Activated naive CD8-positive, alpha-beta T cell treated with anti-CD3 and anti-CD28 coated beads, Interleukin-2, amount 50 U/mL, for 24 hours (primary cell): ENCODE measurements at places on chromosomes 2 and 18.

DNA sequence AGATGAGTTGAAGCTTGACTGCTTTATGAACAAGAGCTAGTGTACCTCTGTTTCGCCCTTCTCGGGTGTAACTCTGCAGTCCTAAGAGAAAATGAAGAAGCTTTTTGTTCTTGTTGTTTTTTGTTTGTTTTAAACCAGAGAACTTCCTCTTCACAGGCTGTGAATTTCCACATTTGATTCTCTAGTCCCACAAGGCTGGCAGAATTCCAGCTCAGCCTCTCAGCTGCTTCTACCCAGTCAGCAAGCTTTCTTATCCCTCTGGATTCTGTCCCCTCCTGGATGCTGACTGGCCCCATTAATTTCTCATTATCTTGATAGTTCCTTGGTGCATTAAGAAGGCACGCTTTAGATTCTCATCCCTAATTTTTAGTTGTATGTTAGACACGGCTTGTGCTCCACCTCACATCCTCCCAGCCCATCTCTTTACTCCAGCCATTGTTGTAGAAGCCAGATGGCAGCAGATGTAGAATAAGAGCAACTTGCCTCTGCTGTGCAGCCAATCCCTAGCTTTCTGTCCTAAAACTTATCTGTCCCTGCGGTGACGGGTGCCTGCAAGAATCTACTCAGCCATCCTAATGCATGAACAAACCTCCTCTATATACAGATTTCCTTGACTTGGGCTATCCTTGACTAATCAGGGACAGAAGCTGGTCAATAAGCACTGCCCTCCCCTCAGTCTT, 12.3 kb upstream of the RESP18 start:
- DNase-seq = no peak
- no peaks in the 10 kb centered on the region for H3K4me1 ChIP-seq
- no peaks in the 10 kb centered on the region for H3K36me3 ChIP-seq
- no peak overlapping the region for H3K4me3 ChIP-seq
- H3K27me3 ChIP-seq = peaks cover 37% of the 10 kb centered on the region

- H3K27me3 ChIP-seq = peaks cover 4% of the 10 kb centered on the region
- peak overlapping the region; percentile 98 for H3K27ac ChIP-seq
- H3K36me3 ChIP-seq = peaks cover 43% of the 10 kb centered on the region
- H3K4me1 ChIP-seq = peaks cover 64% of the 10 kb centered on the region
- peak overlapping the region; percentile 93 for H3K4me3 ChIP-seq
Observed at GRCh38 chr2:190882856-190883582, 2.4 kb downstream of the GLS start.

GRCh38 chr2:11683476-11683875, 13.5 kb upstream of the NTSR2 start:
- no peak overlapping the region for H3K4me3 ChIP-seq
- H3K27ac ChIP-seq = no peak overlapping the region
- peaks cover 6% of the 10 kb centered on the region for H3K4me1 ChIP-seq

- H3K27me3 ChIP-seq = no peaks in the 10 kb centered on the region
- H3K36me3 ChIP-seq = peaks cover 2% of the 10 kb centered on the region
- H3K4me1 ChIP-seq = peaks cover 31% of the 10 kb centered on the region
- DNase-seq = no peak
Observed at GRCh38 chr2:213286161-213286560, 1.9 kb downstream of the SPAG16 start.

- peaks cover 4% of the 10 kb centered on the region for H3K36me3 ChIP-seq
- DNase-seq = no peak
- H3K27me3 ChIP-seq = no peaks in the 10 kb centered on the region
- no peak overlapping the region for H3K4me3 ChIP-seq
- H3K27ac ChIP-seq = no peak overlapping the region
Observed at GRCh38 chr2:9558948-9559381, 3.3 kb upstream of the ADAM17 start.

- H3K27ac ChIP-seq = no peak overlapping the region
- no peaks in the 10 kb centered on the region for H3K36me3 ChIP-seq
- DNase-seq = no peak
- no peak overlapping the region for H3K4me3 ChIP-seq
Observed at GRCh38 chr18:42446195-42446594, 491.2 kb downstream of the PIK3C3 start.

- no peaks in the 10 kb centered on the region for H3K27me3 ChIP-seq
- DNase-seq = no peak
- no peak overlapping the region for H3K27ac ChIP-seq
- no peaks in the 10 kb centered on the region for H3K36me3 ChIP-seq
- peaks cover 56% of the 10 kb centered on the region for H3K4me1 ChIP-seq
Observed at GRCh38 chr2:144354953-144355352, 165.0 kb downstream of the ZEB2 start.

DNA sequence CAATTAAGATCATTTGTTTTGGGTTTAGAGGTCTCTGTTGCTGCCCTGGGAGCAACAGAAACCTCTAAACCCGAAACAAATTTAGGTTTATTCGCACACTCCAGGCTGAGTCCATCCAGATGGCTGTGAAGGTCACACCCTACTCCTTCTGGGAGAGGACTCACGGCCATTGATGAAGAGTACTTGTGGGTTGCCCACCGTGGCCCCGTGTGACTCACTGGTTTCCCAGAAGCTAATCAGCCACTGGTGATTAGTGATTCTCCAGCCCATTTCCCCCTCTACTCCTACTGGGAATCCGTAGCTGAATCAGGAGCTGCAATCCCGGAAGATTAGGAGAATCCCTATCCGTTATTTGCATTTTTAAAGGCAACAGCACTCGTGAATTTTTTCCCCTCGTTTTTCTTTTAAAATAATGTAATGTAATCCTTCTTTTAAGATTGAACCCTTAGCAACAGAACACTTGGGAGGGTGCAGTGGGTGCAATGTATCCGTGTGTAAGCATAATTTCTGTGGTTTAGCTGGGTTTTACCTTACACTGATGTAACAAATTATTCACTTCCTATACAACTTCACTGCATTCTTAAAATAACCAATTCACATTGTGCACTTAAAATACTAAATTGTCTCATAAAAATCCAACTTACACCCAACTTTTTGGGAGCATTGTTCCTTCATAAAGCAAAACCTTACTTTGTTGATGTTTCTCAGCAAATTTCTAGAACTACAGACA, 27.5 kb upstream of the EPAS1 start:
- no peaks in the 10 kb centered on the region for H3K36me3 ChIP-seq
- H3K4me3 ChIP-seq = no peak overlapping the region

- no peak overlapping the region for H3K27ac ChIP-seq
- no peaks in the 10 kb centered on the region for H3K4me1 ChIP-seq
- no peak for DNase-seq
- no peak overlapping the region for H3K4me3 ChIP-seq
- H3K36me3 ChIP-seq = no peaks in the 10 kb centered on the region
Observed at GRCh38 chr2:186629250-186629996, 39.6 kb downstream of the ITGAV start.

DNA sequence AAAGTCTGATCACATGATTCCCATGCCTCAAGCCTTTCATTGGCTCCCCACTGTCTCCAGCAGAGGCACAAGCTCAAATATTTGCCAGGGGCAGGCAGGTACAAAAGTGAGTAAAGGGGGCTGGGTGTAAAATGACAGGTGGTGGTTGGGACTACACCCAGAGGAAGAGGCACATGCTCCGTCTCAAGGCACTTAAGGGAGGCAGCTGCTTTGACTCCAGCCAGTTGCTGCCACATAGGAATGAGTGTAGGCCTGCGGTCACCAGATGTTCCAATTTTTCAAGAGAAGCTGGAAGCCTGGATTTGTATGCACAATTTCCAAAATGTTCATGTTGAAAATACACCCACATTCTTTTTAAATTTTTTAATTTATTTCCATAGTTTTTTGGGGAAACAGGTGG, 164.4 kb downstream of the UPP2 start:
- no peak overlapping the region for H3K27ac ChIP-seq
- no peaks in the 10 kb centered on the region for H3K4me1 ChIP-seq
- H3K36me3 ChIP-seq = no peaks in the 10 kb centered on the region

DNA sequence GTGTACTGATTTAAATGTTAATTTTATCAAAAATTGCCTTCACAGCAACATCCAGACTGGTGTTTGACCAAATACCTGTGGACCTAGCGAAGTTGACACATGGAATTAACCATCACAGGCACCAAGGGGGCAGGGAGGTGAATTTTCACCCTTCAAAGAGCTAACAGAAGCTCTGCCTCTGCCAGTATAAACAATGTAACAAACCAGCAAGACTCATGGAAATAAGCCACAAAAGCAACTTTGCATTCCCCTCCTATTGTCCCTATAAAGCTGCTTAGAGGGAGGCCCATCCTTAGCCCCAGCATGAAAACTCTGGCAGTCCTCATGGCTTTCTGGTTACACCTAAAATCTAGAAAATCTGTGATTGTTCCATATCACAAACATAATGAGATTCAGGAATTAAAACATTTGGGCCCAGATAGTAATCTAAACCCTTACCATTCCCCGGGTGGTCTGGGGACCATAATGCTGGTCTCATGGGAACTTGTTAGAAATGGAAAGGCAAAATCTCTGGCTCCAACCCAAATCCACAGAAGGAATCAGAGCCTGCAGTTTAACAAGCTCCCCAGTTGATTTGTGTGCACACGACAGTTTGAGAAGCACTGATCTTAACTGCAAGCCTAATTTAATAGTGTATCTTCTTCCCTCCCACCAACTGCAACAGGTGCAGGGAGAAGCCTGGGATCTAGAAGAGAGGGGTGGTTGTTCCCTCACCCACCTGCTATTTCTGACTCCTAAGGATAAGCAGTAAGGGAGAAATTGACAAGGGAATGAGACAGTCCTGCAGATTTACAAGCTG, 23.1 kb downstream of the SERPINB11 start:
- H3K27me3 ChIP-seq = peaks cover 4% of the 10 kb centered on the region
- no peak overlapping the region for H3K4me3 ChIP-seq
- H3K36me3 ChIP-seq = no peaks in the 10 kb centered on the region

GRCh38 chr2:106607371-106607770, 120.2 kb downstream of the CD8B2 start:
- H3K27ac ChIP-seq = no peak overlapping the region
- H3K27me3 ChIP-seq = peaks cover 10% of the 10 kb centered on the region
- H3K4me3 ChIP-seq = no peak overlapping the region

DNA sequence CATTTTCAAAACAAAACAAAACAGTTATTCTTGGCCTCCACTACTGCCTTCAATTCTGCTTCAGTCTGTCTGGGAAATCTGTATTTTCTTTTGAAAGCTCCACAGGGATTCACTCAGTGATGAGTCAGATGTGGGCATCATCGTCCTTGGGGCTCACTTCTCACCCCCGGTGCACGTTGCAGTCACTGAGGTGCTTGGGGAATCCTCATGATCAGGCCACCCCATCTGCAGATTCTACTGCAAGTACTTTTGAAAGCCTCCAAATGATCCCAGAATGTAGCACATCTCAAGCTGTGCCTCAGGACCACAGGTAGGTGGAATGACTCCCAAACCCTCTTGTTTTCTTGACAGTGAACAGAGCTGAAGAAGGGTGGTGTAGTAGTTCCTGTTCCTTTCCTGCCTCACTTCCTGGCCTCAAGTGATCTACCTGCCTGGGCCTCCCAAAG, 34.3 kb downstream of the LPIN2 start:
- peak; percentile 42 for DNase-seq
- H3K36me3 ChIP-seq = peaks cover 10% of the 10 kb centered on the region
- H3K4me3 ChIP-seq = peak overlapping the region; percentile 71

GRCh38 chr18:10217211-10217610, 237.2 kb upstream of the APCDD1 start:
- peaks cover 2% of the 10 kb centered on the region for H3K4me1 ChIP-seq
- H3K36me3 ChIP-seq = no peaks in the 10 kb centered on the region
- no peaks in the 10 kb centered on the region for H3K27me3 ChIP-seq
- no peak overlapping the region for H3K4me3 ChIP-seq

- H3K36me3 ChIP-seq = no peaks in the 10 kb centered on the region
- DNase-seq = no peak
- no peaks in the 10 kb centered on the region for H3K27me3 ChIP-seq
- no peak overlapping the region for H3K4me3 ChIP-seq
- H3K4me1 ChIP-seq = peaks cover 77% of the 10 kb centered on the region
Observed at GRCh38 chr2:108593547-108594098, 59.4 kb downstream of the LIMS1 start.

GRCh38 chr2:164145093-164145987, 409.5 kb upstream of the FIGN start:
- H3K27ac ChIP-seq = no peak overlapping the region
- no peaks in the 10 kb centered on the region for H3K27me3 ChIP-seq
- no peak overlapping the region for H3K4me3 ChIP-seq
- no peaks in the 10 kb centered on the region for H3K4me1 ChIP-seq

GRCh38 chr18:36580266-36580665, 248.5 kb downstream of the TPGS2 start:
- H3K36me3 ChIP-seq = no peaks in the 10 kb centered on the region
- H3K27me3 ChIP-seq = peaks cover 2% of the 10 kb centered on the region
- peaks cover 2% of the 10 kb centered on the region for H3K4me1 ChIP-seq
- H3K27ac ChIP-seq = no peak overlapping the region

- H3K36me3 ChIP-seq = no peaks in the 10 kb centered on the region
- no peak for DNase-seq
- H3K4me3 ChIP-seq = no peak overlapping the region
- peaks cover 7% of the 10 kb centered on the region for H3K27me3 ChIP-seq
- H3K27ac ChIP-seq = no peak overlapping the region
Observed at GRCh38 chr18:49640741-49641140, 78.9 kb downstream of the LIPG start.
